Naive thymus-derived CD8-positive, alpha-beta T cell (primary cell): ENCODE measurements at places on chromosomes 12 and 14. TPM values are rescaled to one million over a fixed set of nuclear protein-coding genes. Genes with fewer than 3 reads are reported as not detected.

GRCh38 chr14:55581342-55581771, 1.4 kb downstream of the KTN1 start:
- DNase-seq, result no peak

- peak; percentile 8 for DNase-seq
Observed at GRCh38 chr12:31589904-31590641, 863 bp downstream of the DENND5B start.

The ADAMTS20 gene
- polyA plus RNA-seq, result not detected

The GMPR2 gene
- 111 TPM for polyA plus RNA-seq

The MDM2 gene
- 12.8 TPM for polyA plus RNA-seq

GRCh38 chr12:67434671-67435370, 165.7 kb downstream of the CAND1 start:
- DNase-seq, result no peak

GRCh38 chr14:92607251-92607650, 93.7 kb downstream of the RIN3 start:
- DNase-seq, result no peak

- no peak for DNase-seq
Observed at GRCh38 chr14:91369628-91370445, 47.8 kb downstream of the CCDC88C start.

GRCh38 chr12:15208140-15208539, 13.1 kb downstream of the RERG start:
- no peak for DNase-seq

The ERBB3 gene
- 3.3 TPM for polyA plus RNA-seq

DNA sequence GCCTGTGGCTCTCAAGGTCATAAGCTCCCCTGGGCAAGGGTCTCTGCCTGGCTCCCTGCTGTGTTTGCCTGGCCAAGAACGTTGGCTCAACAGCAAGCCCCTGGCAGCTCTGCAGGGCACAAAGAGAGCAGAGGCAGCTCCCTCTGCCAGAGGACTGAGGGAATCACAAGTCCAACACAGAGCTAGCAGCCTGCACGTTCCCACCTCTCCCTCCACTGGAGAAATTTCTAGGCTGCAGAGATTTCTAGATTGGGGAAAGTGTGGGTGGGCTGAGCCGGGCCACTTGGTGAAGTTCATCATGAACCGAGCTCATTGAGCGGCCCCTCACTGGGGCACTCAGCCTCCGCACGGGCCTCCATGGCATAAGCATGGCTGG, 19.8 kb downstream of the ZFYVE21 start:
- DNase-seq, result no peak

The RIPK3 gene
- polyA plus RNA-seq, result 5.6 TPM

The TCL1B gene
- not detected for polyA plus RNA-seq

DNA sequence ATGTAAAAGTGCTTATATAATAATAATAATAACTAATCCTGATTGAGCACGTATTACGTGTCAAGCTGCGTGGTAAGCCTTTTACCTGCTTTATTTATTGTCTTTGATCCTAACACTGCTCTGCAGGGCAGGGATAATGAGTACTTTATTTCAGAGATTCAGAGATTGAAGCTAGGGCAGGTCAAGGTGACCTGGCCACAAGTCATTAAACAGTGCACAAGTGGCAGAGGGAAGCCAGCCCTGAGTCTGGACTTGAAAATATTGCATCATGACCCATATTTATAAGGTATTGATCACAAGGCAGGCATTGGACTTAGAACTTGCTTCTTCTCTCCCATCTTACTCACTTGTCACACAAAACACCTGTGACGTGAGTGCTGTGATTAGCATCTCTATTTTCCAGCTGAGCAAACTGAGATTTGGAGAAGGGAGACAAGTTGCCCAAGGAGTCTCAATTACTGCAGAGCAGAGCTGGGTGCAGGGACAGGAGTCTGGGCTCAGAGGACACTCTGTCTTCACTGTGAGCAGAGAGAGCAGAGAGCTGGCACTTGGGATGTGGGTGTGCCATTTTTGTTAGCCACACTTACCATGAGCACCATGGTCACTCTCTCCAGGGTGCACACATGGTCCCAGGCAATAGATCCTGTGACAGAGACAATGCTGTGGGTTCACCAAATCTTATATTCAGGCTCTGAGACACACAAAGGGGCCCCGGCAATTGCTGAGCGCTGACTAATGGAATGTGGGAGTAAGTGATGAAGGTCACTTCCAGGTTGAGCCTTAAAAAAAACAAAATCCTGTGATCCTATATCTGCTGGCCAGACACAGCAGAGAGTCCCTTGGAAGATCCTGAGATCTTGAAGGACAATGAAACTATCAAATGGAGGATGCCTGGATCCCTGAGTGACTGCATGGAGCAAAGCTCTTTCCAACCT, 113.2 kb upstream of the MED13L start:
- DNase-seq, result no peak

GRCh38 chr12:116039081-116039480, 238.4 kb downstream of the MED13L start:
- no peak for DNase-seq

The FOS gene
- polyA plus RNA-seq, result 252 TPM

DNA sequence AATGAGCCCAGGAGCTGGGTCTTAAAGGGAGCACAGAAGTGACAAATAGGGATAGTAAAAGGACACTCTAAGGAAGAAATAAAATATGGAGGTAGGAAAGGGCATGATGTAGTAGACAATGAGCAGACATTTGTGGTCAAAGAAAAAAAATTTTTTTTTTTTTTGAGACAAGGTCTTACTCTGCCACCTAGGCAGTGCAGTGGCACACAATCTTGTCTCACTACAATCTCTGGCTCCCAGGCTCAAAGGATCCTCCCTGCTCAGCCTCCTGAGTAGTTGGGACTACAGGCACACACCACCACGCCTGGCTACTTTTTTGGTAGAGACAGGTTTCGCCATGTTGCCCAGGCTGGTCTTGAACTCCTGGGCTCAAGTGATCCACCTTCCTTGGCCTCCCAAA, 8.5 kb downstream of the FKBP3 start:
- DNase-seq, result no peak

GRCh38 chr12:85983601-85984000, 109.5 kb downstream of the NTS start:
- DNase-seq, result no peak

The RBP5 gene
- polyA plus RNA-seq, result not detected

- no peak for DNase-seq
Observed at GRCh38 chr12:28489246-28489645, 299.0 kb downstream of the CCDC91 start.

DNA sequence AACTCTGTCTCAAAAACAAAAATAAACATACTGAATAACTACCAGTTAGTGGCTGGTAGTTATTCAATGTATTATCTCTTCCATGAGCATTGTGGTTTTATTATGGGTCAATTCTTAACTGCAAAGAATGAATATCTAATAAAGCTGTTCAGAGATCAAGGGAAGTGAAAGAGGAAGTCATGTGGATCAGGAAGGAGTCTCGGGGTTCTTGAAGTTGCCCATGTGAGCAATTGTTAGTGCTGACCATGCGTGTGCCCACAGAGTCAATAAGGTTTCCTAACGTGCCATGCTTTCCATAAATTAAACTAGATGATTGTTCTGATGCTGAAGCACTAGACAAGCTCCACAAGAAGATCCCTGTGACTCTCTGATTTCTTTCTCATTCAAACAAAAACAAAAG, 136.5 kb upstream of the CPSF6 start:
- DNase-seq, result no peak

DNA sequence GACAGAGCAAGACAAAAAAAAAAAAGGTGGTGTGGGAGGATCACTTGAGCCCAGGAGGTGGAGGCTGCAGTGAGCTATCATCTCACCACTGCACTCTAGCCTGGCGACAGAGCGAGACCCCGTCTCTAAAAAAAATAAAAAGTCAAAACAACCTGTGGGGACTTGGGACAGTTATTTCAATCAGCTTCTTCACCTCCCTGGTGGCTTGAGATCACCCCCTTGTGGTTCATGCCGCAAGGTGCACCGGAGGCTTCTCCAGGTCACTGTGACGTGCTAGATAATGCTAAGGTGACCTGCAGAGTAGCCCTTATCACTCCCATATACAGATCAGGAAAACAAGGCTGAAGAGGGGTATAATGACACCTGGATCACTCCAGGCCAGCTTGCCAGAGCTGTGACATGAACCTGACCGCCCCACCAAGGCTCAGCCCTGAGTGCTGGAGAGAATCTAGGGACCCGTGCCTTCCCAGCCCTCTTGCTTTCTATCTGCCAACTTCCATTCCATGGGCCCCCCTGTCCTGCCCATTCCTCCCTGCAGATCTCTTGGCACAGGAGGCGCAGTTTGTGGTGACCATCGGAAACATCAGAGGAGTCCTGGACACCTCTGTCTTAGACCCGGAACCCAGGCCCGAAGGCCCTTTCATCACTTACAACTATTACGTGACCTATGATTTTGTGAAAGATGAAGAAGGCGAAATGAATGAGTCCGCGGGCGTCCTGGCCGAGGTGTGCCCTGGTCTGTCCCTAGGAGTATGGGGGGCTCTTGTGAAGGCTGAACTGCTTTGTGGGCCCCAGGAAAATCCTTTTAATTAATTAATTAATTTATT, 8.1 kb downstream of the LRRC43 start:
- DNase-seq, result peak; percentile 72

DNA sequence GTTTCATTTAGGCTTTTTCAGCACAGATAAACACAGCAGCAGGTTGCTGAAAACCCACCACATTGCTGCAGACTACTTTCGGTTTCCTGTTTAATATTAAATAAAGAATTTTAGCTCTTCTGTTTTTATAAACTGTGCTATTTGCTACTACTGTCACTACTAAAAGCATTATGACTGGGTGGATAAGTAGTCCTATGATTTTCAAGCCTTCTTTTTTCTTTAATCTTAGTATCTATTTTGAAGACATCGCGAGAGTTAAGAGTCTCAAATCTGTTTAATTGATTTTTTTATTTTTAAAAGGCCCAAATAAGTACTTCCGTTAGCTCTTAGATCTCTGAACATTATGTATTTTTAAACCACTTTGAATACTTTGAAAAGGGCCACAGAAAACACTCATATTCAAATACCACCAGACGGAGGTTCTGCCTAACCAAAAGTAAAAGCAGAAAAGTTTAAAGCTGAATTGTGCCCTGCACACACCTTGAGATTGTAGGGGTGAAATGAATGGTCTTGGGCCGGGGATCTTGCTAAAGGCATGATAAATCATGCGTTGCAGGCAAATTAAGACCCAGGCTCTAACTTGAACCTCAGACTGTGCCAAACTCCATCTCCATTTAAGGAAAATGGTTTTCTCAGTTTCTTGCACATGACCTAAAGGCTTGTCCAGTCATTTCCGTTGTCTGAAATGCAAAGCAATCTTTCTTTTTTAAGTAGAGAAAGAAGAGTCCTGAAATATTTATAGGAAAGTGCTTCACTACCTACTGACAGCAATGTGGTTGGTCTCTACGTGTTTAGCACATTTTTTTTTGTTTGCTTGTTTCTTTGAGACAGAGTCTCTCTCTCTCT, 13.6 kb upstream of the FOXN3 start:
- DNase-seq, result peak; percentile 37

GRCh38 chr14:67857778-67858350, 38.3 kb downstream of the RAD51B start:
- no peak for DNase-seq
